ENCODE measurements at places on chromosomes 2 and 18.
A peak's percentile ranks its signal among the peaks of the same experiment; 100 is the strongest.

GRCh38 chr18:58186258-58186948 is 142.4 kb downstream of the NEDD4L start:
- DNase-seq: no peak

GRCh38 chr2:30414961-30415360 is 32.1 kb upstream of the LCLAT1 start:
- DNase-seq: no peak

DNA sequence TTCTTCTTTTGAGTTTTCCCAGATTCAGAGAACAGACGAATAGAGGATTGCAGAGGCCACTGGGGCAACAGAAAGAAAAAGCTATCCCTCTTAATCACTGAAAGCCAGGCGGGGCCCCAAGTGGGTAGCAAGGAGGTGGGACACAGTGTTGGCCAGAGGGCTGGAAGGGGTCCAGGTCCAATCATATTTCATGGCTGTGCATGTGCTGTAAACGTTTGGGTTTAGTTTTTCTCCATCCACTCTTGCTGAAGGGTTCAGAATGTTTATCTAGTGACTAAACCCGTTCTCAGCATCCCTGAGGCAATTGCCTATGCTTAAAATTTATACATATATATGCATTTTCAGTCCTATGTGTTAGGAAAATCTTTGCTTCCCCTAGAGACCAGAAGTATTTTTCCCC is 99.4 kb upstream of the EPHA4 start:
- no peak for DNase-seq

DNA sequence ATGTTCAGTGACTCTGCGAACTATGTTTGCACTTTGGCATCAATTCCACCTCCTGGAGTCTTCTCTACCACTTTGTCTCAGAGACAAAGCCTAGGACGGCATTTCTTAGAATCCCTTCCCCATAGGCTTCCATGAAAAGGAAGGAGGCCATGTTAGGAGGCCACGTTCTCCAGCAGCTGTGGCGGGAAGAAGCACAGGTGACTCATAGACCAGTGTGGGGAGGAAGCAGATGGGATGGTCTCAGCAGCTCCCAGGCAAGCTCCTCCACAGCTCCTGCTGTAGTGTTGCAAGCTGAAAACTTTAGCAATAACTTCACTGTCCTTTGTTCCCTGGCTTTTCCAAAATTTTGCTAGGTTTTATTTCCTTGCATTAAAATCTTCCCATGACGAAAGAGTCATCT is 781.3 kb upstream of the ID2 start:
- DNase-seq: no peak

DNA sequence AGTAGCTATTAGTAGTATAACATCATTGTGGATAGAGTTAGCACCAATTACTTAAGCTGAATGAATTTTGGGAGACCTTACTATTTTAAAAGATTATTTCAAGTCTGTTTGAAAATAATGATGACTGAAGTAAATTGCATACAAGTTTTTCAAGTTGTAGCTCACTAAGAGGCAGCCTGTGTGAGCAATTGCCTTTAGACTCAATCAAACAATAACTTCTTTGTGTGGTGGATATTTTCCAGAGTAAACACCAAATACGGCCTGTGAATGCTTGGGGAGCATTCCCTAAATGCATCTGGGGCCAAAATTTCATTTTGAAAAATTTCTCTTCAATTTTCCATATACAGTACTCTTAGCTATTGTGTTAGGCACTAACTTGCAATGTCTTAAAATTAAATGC is 7.9 kb downstream of the SERPINB12 start:
- DNase-seq: no peak

DNA sequence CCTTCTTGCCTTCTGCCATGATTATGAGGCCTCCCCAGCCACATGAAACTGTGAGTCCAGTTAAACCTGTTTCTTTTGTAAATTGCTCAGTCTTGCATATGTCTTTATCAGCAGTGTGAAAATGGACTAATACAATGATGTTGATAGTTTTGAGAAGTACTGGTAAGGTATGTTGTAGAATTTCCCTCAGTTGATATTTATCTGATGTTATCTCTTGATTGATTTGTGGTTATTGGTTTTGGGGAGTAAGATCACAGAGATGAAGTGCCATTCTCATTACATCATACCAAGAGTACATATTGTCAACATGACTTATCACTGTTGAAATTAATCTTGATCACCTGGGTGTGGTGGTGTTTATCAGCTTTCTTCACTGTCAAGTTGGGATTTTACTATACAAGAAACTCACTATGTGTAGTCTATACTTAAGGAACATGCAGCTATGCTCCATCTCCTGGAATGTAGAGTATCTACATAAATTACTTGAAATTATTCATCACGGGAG is 5.1 kb upstream of the SPAG16 start:
- no peak for DNase-seq

GRCh38 chr2:222756951-222757650 is 85.6 kb downstream of the MOGAT1 start:
- no peak for DNase-seq

- no peak for DNase-seq
Observed at GRCh38 chr2:220432645-220433044, 805.2 kb downstream of the SLC4A3 start.

DNA sequence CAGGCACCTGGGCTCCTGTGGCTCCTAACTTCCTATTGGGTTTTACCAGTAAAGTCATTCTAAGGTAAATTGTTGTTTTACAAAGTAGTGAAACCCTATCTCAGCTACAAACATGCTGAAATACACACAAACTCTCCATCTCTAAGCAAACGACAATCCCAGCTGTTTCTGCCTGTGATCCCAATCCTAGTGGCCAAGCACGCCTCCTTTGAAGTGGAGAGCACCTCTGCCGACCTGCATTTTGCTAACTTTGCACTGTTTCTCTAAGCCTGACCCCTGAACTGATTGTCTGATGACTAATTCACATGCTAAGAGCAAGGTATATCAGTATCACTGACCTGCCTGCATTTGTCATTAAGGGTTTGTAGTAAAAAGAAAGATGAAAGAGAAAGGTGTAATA is 124.3 kb downstream of the PAX3 start:
- DNase-seq: no peak

DNA sequence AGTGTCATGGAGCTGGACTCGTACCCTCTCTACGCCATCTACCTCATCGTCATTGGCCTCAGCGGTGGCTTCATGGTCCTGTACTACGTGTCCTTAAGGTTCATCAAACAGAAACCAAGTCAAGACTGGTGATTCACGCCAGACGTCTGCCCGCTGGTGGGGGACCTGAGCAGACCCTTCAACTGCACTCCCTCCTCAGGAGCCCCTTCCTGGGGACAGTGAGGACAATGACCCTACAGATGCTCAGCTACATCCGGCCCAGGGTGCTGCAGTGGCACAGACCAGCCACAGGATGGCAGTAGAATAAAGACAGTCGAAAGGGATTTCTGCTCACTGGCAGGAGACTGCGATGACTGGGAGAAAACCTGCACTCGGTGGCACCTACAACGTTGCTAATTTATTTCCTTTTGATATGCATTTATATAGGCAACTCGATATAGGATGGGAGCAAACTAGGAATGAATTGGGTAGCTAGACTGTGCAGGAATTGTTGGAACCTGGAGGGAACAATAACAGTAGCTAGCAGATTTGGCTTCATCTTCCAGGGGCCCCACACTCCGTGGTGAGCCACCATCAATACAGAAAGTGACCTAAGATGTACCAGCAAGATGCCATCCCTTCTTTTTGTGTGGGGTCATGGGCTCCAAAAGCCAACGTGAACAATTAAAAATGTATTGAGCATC is 39.2 kb downstream of the ABCG8 start:
- peak; percentile 35 for DNase-seq

GRCh38 chr2:16713011-16713423 is 47.4 kb upstream of the CYRIA start:
- no peak for DNase-seq

GRCh38 chr2:234025891-234026401 is 24.6 kb upstream of the SPP2 start:
- DNase-seq: no peak

DNA sequence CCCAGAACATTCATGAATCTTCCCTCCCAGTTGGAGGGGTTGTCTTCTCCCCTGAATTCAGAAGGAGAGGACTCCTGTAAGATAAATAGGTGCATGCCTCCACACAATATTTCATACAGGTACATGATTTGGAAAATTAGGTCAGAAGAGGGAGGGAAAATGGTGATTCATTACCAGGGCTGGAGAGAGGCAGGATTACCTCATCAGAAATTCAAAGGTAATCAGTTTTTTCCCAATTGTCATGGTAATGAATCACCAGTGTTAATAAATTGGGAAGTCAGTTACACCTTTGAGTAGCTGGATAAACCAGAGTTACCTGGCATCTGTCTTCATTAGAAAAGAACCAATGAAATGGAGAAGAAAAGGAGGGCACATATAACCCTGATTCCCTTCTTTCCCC is 128.5 kb downstream of the EN1 start:
- DNase-seq: no peak

DNA sequence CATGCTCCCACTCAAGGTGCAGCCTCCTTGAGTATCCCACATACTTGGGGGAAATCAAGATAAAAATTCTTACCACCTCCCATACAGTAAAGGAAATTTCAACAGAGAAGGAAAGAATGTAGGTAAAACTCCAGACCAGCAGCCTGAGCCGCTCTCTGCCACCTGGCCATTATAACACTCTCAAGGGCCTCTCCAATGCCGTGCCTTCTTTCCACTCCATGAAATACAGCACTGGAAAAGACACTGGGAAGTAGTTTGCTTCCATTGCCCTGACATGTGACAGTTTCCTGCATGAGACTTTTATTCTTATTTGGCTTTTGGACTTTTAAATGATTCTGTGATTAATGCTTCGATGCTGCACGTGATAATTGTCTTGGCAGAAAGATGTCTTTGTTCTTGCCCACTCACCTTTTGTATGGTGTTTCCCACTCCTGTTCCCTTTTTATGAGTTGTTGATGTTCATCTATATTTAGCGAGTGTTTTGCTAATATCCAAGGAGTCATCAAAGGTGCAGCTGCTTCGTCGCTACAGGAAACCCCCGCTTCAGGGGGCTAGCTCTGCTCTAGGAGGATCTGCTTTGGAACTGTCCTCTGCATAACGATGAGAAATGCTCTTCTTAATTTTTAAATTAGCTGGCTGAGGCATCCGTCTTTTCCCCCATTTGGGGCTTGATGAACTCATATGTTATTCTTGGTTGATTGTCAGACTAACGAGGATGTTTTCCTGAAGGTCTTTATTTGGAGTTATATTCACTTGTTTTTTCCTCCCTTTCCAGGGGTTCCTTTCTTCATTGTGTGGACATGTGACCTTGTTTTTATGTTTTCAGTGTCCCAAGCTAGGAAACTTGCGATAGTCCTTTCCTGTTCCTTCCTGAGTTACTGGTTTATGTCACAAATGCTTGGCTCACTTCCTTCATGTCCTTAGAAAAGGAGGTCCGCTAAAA is 179.4 kb downstream of the TXNL1 start:
- no peak for DNase-seq

DNA sequence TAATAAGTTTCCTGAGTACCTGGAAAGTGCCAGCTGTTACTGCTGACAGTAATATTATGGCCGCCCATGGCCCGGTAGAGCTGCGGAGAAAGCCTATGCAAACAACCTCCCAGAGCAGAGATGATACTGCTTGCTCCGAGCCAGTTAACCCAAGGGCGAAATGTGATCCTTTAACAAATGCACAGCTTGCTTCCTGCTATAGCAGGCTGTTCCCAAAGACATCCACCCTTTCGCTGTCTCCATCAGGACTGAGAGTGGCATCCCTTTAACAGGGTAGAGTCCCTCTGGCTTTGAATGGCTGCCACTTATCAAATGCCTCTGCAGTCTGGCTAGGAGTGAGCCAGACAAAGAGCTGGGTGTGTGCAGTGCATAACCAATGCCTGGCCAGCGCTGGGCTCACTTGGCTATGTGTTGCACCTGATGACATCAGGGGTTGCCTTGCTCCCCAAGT is 69.7 kb upstream of the DAPL1 start:
- no peak for DNase-seq

DNA sequence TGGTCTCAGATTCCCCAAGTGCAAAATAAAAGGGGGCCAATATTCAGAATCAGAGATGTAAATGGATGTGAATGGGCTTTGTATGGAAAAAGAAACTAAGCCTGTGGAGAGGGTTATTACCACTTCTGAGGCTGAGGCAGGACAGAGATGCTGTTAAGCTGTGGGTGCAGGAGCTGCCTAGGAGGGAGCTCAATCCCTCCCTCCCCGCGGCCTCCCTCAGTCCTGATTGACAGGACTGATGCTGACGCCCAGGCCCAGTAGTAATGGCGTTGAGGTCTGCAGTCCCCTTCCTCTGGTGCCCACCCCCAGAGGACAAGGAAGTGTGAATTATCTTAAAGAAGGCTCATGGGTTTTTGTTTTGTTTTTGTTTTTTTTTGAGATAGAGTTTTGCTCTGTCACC is 40.4 kb downstream of the PSD4 start:
- DNase-seq: no peak

DNA sequence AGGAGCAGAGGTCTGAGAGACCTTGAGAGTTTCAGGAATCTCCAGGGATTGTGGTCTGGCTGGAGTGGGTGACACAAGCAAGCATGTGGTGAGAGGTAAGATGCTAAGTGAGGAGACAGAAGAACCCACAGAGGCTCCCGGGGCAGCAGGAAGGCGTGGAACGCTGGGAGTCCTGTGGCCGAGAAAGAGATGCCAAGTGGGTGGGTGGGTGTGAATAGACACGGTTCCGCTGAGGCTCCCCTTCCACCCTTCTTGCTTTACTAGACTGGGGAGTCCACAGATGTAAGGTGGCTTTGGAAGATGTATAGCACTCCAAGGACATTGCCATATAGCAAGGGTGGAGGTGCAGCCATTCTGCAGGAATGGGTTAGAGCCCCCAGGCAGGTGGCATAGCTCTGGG is 4.2 kb downstream of the TEX51 start:
- no peak for DNase-seq

DNA sequence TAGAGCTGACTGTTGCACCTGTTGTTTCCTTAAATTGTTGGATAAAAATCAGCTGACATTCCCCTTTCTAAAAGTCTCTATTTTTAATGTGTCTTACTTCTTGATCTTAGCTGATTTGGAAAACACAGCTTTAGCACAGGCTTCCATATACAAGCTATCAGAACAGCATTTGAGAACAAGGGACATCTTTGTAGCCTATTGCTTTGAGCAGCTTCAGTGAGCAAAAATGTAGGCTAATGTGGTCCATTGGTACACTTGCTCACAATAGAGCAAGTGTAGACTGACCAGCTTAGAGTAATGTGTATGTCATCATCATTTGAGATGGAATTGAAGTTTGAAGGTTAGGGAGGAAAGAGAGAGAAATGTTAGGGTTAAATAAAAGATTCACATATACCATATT is 7.0 kb downstream of the INPP1 start:
- no peak for DNase-seq

GRCh38 chr18:67476585-67476984 is 39.9 kb downstream of the DSEL start:
- DNase-seq: no peak

DNA sequence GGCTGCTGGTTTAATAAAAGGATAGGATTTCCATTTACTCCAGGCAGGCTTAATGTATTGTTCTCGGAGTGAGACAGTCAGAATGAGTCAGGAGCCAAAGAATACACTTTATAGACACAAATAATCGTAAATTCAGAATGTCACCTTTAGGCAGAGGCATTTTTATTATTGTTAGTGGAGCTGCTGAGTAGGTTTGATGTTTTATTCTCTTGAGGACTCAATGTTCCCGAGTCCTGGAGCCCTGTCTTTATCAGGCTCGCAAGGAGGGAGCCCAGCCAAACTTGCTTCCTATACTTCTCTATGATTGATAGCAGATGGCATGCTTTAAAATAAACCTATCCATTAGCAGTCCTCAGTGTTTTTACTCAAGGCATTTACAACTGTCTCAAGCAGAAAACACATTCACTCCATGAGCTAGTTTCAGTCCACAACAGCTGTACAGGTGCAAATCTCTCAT is 492.3 kb upstream of the ZEB2 start:
- no peak for DNase-seq

GRCh38 chr2:153891051-153891450 is 19.3 kb downstream of the GALNT13 start:
- no peak for DNase-seq

Data from stimulated activated CD8-positive, alpha-beta memory T cell treated with anti-CD3 and anti-CD28 coated beads, Interleukin-15, amount 100 ng/mL, for 24 hours (primary cell).